ENCODE measurements at places on chromosomes 5 and 9.
A peak's percentile ranks its signal among the peaks of the same experiment; 100 is the strongest.

- no peak for DNase-seq
These were observed 255.6 kb upstream of the IZUMO3 start for GRCh38 chr9:24801344-24801743.

DNA sequence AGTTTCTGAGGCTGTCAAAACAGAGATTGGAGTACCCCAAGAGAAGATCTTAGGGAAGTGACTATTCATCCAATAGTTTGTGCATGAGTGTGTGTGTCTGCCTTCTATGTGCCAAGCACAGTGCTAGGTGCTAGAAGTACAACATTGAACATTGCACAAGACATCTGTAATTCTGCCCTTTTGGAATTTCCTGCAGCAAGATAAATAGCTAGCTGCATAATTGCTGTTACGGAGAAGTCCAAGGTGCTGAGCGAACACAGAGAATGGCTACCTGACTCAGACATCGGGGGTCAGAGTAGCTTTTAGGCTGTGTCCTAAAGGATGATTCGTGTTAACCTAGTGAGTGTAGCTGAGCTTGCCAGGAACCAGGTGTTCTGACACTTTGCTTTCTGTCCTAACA, 44.8 kb downstream of the PAPPA start:
- DNase-seq: no peak

DNA sequence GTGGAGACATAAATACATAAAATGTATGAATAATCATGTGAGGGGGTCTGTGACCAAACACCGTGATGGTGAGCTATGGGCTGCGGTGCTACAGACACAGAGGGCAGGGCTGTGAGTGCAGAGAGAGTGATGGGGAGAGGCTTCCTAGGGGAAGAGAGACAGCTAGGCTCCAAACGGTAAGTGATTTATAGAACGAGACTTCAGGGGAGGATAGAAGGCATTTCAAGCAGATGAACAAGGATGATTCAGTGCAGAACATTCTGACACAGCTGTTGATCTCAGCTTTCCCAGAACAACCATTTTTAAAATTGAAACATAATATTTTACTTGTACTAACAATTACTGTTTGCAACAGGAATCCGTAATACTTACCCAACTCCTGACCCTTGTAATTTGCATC, 100.7 kb downstream of the GAS1 start:
- no peak for DNase-seq

DNA sequence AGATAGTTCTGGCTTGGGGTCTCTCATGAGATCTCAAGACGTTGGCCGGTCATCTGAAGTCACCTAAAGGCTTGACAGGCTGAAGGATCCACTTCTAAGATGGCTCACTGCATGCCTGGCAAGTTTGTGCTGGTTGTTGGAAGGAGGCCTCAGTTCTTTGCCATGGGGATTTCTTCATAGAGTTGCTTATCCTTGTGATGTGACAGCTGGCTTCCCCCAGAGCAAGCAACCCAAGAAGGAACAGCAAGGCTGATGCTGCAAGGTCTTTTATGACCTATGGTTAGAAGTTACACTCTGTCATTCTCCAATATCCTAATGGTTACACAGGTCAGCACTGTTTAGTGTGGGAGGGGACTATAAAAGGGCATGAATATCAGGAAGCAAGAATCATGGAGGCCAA, 20.7 kb upstream of the GRPEL2 start:
- no peak for DNase-seq

- no peak for DNase-seq
These were observed 71.9 kb downstream of the SMIM23 start for GRCh38 chr5:171857489-171857876.

DNA sequence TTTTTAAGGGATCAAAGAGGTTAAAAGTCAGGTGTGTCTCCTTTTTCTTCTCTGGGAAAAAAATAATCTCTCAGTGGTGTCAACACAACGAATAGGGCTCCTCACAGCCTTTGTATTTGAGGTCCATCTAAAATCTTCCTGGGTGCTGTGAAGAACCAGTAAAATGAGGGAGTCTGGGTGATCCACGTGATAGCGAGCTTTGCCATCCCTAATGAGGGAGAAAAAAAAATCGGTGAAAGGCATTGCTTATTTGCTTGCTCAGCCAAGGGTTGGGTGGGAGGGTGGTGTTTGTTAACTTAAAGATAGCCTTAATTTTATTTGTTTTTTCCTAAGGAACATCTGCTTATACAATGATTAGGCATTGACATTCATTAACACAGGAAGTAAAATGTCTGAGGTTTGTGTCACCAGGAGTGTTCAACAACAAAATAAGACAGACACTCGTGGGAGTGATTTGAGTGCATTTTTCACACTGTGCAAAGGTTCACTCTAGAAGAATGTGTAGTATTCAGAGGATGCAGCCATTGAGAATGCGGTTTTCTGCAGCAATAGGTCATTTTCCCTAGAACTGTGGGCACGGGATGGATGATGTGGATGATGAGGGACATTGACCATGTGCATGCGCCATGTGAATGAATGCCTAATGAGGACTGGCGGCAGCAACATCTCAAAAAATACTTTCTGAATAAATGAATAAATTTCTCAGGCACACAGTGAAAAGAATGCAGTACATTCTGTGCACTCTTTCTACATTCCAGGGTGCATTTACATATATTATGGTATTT, 369.5 kb downstream of the NTRK2 start:
- DNase-seq: no peak

DNA sequence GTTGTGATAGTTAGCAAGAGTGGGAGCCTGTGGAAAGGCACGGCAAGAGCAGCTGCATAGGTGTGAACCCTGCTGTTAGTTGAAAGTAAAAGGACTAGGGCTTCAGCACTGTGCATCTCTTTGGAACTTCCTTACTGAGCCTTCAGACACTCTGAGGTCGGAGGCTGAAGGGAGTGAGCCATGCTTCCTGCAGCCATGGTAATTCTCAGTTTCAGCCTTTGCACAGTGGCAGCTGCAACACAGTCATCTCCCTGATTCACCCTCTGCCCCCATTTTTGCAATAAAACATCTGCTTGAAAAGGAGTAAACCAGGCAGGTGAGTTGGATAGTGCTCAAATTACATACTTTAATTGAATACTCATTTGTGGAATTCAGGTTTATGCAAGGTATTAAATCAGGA, 6.5 kb upstream of the TLE4 start:
- DNase-seq: no peak

- no peak for DNase-seq
These were observed 29.0 kb upstream of the GPR150 start for GRCh38 chr5:95590880-95591279.

DNA sequence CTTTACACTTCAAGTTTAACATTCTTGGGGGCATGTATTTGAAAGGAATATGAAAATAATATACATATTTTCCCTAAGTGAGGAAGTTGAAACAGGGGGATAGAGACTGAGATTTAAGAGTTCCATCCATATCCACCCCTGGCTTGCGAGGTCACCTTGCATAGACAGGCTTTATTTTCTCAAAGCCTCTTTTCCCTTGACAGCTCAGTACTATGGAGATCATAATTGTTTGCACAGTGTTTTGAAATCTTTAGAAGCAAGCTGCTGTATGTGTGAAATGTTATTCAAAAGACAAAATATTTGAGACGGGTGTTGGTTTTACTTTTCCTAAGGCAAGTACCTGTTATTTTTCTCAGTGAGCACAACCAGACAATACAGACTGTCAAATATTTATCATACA, 163.1 kb downstream of the LRRC70 start:
- DNase-seq: no peak

DNA sequence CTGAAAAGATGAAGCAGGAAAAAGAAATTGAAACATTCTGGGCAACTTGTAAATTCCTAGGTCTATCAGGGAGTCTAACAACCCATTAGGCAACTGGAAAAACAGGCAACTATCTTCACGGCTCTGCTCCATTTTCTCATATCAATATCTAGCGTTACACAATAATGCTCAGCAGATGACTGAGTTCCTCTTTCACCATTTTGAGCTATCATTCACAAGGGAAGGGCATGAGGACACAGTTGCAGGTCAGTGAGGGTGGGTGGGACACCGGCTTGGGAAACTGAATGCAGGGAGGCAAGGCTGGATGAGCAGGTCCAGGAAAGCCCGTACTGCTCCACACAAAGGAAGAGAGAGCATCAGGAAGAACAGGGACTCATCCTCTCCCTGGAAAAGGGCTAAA, 67.0 kb downstream of the FRMD3 start:
- DNase-seq: no peak

DNA sequence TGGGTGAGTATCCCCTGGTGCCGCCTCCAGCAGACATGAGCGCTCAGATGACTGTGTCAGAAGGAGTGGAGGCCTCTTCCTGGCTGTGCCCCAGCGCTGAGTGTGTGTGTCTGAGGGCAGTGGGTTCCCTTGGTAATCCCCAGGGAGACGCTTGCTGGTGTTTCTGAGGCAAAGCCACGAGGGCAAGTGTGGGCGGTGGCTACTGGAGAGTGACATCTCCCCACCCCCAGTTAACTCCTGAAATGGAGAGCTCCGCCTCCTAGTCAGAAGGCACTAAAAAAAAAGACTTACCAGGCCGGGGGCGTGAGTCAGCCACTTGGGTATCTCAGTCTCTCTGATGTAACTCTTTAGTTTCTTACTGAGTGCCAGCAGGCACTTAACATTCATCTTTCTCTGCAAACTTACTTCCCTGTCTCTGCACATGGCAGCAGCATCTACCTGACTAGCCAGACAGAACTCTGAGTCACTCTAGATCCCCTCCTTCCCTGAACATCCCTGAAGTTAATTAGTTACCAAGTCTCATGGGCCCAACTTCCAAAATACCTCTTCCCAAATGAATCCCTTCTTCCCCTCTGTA, 19.3 kb downstream of the ORM2 start:
- DNase-seq: peak; percentile 74

DNA sequence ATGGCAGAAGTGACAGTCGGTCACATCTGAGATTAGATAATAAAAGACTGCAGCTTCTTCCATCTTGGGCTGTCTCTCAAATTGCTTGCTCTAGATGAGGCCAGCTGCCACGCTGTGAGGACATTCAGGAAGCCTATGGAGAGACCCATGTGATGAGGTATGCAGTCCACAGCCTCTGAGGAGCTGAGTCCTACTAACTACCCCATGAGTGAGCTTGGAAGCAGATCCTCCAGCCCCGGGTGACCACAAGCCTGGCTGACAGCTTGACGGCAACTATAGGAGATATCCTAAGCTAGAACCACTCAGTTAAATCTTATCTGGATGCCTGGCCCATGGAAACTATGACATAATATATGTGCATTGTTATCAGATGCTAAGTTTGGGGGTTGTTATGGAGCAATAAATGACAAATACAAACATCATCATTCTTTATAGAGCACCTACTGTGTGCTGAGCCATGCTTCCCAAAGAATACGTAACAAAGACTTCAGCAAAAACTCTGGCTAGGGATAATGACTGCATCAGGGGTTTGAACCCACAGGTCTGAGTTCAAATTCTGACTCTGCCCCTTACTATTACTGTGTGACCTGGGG, 26.7 kb downstream of the KCNV2 start:
- DNase-seq: peak; percentile 24

- DNase-seq: no peak
These were observed 131.9 kb downstream of the NPR3 start for GRCh38 chr5:32842813-32843530.

- no peak for DNase-seq
These were observed 18.4 kb downstream of the BASP1 start for GRCh38 chr5:17235731-17236330.

- DNase-seq: no peak
These were observed 41.5 kb upstream of the NOTCH1 start for GRCh38 chr9:136587145-136587943.

DNA sequence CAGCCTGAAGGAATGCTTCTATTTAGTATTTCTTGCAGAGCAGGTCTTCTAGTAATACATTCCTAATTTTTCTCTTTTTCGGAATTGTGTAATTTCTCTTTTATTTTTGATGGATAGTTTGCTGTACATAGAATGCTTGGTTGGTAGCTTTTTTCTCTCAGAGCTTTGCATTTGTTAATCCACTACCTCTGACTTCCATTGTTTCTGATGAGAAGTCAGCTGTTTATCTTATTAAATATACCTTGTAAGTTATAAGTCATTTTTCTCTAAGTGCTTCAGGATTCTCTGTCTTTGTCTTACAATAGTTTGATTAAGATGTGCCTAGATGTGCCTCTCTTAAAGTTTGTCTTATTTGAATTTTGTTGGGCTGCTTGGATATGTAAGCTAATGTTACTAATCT, 101.9 kb downstream of the HTR1A start:
- DNase-seq: no peak

DNA sequence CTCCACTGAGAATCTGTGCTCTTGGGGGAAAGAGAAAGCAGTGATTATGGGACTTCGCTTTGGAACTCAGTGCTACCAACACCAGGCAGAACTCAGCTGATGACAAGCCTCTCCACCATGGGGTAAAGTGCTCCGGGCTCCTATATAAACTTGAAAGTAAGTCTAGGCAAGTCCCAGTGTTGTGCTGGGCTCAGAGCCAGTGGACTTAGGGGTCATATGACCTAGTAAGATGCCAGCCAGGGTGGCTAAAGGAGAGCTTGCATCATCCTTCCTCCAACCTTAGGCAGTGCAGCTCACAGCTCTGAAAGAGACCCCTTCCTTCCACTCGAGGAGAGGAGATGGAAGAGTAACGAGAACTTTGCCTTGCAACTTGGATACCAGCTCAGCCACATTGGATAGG, 35.1 kb upstream of the FREM1 start:
- DNase-seq: no peak

DNA sequence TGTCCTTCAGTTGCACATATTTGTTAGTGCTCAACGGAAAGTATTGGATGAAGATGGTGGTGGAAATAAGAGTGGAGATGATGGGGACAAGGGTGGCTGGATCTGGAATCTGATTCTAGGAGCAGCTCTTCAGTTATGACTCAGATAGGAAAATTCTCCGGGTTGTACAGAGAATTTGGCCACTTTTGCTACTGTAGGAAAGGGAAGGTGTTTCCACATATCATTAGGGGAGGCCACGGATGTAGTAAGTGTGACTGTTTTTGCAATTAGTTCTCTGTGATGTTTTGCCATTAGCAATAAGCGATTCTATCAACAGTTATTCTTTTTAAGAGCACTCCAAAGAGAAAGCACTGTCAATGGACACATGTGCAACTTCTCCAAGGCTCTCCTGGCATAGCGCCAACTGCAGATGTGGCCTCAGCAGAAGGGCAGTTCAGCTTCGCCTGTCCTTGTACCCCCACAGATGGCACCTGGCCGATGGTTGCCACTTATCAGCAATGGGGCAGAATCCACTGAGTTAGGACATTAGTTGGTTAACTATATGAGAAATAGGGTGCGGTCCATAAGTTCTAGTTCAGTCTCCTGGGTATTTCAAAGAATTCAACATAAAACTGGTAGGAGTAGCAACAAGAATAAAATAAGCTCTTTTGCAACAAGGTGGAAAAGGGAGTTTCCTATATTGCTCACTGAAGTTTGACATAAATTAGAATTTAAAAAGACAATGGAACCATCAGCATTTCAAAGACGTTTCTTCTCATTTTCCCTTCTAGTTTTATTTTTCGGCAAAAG, 96.3 kb downstream of the ARSB start:
- DNase-seq: peak; percentile 25

- peak; percentile 2 for DNase-seq
These were observed 48.0 kb upstream of the POU5F2 start for GRCh38 chr5:93789173-93790067.

DNA sequence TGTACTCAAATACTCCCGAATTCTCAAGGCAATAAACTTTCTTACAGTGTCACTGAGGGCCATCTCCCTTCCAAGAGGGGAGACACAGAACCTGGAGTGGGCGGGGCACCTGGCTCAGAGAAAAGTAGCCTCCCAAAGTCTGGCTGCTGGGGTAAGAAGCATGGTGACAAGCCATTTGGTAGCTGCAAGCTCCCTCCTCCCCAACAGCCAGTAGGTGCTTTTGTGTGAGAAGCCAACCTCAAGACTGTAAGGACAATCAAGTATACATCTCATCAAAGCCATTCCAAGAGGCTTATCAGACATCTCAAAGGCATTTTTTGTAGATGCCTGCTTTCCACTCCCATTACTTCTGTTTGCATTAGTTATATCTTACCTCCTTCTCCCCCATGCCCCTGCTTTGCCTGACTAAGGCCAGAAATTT, 1.4 kb downstream of the DAB2 start:
- DNase-seq: no peak
